H54 (cell line): ENCODE measurements at places on chromosomes 1 and 21.
A peak's percentile ranks its signal among the peaks of the same experiment; 100 is the strongest.

- DNase-seq, result no peak
Observed at GRCh38 chr1:222641269-222641948, 23.5 kb downstream of the MIA3 start.

DNA sequence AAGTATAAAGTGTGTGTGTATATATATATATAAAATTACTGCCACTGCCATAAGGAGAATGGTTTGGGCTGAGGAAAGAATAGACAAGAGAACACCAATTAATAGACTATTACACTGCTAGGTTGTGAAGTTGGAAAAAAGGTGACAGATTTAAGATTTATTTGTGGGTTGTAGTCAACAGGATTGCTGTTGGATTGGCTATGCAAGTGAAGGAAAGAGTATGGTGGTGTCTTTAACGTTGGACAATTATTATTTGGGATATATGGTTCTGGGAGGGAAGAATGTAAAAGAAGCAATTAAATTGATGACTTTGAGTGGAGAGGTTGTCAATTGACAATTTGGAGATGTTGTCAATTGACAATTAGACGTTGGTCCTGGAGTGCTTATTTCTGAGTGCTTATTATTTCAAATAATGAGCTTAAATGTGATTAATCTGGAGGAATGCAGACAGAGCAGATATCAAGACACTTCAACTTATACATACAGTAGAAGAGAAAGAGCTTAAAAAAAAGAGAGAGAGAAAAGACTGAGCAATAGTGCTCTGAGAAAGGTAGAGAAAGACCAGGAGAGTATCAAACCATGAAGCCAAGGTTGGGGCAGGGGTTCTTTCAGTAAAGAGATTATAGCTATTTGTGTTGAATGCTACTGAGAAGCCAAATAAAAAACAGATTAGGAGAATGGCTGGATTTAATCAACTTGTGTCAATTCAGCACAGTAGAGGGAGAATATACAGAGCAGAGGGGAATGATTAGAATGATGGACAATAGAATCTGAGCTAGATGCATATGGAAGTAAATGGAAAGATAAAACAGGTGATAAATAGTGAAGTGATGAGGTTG lies 9.7 kb downstream of the PTGS2 start:
- no peak for DNase-seq

- DNase-seq, result no peak
Observed at GRCh38 chr1:53069663-53070327, 7.8 kb downstream of the PODN start.

GRCh38 chr1:203914292-203914691 lies 52.9 kb downstream of the SNRPE start:
- no peak for DNase-seq

- DNase-seq, result no peak
Observed at GRCh38 chr1:58620259-58620658, 43.2 kb upstream of the TACSTD2 start.

DNA sequence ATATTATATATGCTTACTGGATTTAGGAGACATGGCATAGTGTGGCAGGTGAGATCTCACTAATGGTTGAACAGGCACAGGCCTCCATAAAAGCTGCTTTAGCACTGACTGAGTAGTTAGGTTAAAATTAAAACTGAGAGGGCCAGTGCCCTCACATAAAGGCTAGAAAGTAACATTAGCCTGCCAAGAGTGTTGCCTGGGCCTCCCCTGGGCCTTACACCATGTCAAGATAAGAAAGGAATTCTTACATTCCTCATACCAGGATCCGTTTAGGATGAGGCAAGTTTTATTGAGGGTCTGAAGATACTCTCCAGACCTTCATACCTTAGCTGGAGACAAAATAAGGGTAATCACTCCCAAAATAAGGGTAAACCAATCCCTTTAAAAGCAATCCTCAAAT lies 1011.8 kb downstream of the PLA2G4A start:
- DNase-seq, result no peak

- no peak for DNase-seq
Observed at GRCh38 chr21:16473988-16474387, 744.2 kb downstream of the USP25 start.

GRCh38 chr1:21012937-21013336 lies 163.8 kb downstream of the EIF4G3 start:
- DNase-seq, result no peak

- no peak for DNase-seq
Observed at GRCh38 chr1:158933621-158934020, 2.3 kb downstream of the PYHIN1 start.

GRCh38 chr1:213055767-213056166 lies 4.7 kb downstream of the RPS6KC1 start:
- no peak for DNase-seq

- no peak for DNase-seq
Observed at GRCh38 chr1:209076688-209077087, 506.8 kb upstream of the CAMK1G start.

DNA sequence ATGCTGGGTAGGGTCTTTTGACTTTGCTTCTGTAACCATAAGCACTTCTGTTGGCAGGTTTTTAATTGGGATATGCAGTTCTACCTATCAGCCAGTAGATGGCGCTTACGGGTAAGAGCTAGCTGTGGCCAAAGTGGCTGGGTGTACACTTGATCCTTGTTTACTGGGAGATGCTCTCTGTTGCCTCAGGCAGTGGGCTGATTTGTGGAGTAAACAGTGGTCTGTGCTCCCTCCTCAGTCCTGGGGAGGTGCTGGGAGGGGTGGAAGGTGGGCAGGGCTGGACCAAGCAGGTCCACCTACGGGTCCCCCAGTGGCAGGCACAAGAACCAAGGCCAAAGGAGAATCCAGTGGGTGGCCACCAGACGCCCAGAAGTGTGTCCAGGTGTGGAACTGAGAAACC lies 43.4 kb downstream of the RALGPS2 start:
- no peak for DNase-seq

DNA sequence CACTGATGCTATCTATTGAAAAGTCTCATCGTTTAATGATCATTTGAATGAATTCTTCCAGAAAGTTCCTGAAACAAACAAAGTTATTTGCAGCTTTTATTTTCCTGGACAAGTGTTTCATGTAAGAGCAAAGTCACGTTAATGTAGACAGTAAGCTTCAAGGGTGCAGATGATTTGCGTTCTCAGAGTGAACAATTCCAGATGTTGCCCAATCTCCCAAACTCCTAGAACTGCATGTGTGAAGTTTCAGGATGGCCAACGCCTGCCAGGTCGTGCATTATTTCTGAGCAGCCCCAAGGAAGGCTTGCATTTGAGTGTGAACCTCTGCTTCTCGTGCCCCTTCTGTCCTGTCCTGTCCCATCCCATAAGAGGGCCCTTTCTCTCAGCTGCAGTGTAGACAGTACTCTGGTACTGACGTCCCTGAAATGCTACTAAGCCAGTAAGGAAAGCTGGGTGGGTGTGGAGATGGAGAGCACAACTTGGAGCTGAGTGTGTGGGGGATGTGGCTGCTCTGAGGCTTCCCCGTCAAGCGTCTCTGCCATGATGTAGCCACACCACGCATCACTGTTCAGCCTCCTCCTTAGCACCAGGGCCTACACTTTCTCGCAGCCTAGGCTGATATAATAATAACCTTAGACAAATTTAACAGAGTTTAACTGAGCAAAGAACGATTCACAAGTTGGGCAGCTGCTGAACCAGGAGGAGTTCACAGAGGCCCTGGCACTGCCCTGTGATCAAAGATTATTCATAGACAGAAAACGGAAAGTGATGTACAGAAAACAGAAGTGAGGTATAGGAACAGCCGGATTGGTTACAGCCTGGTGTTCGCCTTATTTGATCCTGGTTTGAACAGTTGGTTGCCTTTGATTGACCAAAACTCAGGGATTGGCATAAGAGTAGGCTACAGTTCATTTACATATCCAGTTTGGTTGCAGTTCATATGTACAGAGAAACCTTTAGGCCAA lies 50.4 kb downstream of the RHOU start:
- no peak for DNase-seq

DNA sequence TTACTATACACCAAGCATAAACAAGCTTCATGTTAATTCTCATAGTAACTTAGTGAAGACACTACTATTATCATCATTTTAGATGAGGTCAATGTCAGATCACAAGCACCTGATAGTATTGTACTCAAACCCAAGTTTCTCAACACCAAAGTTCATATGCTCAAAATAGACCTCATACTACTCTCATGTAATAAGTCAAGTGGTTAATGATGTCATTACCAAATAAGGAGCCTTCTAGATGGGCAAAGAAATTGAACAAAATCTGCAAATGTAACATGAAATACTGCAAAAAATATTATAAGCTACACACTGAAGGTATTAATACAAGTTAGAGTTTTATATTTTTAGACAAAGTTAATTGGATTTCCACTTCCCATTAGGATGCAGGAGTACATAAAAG lies 144.0 kb upstream of the CHRM3 start:
- no peak for DNase-seq

DNA sequence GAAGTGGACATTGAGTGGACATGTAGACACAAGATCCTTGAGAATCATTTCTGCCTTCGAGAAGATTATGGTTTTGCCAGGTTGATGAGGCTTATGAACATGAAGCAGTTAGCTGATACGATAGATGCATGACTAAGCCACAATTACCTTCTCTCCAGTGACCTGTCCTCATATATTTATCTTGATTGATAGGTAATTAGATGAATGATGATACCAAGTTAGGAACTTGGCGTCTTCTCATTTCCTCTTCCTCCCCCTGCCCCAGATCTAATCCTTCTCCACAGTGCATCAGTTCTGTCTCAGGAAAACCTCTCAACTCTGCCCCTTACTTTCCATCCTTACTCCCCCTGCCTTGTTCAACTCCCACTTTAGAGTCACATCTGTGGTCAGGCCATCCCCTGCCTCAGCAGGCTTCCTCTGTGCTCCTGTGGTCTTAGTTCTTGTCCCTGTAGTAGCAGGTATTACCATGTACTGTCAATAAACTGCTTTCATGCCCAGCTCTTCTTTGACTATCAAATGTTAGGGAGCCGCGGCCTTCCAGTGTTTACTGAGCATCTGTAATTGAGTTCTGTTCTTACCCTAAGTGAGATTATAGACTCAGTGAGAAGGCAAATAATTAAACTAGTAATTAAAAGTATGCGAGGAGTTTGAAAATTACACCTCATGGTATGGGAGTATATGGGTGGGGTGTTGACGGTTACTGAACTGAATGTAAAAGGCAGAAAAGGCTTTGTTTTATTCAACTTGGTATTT lies 5.1 kb downstream of the ST6GALNAC3 start:
- DNase-seq, result no peak

DNA sequence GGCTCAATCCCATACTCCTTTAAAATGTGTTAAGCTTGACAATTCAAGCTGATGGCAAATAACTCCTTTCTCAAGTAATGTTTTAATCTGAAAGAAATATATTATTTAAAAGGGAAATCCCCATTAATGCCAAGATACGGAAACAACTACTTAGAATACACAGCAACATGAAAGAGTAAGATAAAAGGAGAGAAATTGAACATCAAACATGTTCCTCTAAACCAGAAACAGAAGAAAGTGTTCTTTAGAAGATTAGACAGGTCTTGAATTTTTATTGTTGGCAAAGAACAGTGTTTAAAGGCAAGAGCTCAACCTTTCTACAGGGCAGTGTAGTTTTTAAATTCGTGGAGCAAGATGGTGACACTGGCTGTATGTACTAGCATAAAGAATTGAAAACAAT lies 105.8 kb upstream of the NRIP1 start:
- DNase-seq, result no peak

DNA sequence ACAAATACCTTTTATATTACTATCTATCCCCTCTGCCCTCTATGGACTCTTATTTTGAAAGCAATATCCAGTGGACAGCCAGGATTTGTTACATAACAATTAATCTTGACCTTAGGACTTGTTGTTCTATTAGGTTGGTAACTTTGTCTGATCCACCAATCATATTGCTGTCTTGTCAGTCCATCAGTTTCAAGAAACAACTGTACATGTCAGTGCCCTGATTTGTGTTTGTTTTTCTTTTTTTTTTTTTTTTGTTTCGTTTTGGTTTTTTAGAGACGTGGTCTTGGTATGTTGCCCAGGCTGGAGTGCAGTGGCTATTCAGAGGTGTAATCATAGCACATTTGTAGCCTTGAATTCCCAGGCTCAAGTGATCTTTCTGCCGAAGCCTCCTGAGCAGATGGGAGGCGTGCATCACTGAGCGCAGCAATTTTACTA lies 1.5 kb upstream of the SCP2 start:
- DNase-seq, result no peak

GRCh38 chr21:32282992-32283391 lies 4.1 kb upstream of the MIS18A start:
- no peak for DNase-seq

DNA sequence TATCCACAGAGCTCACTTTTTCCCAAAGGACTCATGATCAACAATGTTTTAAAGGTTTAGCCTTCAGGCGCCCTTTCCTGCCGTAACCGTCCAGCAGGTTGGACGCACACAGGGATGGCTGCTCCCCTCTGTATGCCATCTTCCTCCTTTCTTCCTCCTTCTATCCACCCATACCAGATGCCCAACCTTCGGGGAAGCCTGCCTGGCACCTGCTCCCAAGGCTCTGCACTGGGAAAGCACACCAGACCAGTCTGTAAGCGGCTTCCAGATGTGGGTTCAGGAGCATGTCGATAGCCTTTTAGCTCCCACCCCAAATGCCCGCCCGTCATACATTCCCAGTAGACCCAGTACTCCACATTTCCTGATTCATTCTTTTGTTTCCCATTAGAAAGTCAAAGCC lies 52.9 kb downstream of the STUM start:
- DNase-seq, result no peak

DNA sequence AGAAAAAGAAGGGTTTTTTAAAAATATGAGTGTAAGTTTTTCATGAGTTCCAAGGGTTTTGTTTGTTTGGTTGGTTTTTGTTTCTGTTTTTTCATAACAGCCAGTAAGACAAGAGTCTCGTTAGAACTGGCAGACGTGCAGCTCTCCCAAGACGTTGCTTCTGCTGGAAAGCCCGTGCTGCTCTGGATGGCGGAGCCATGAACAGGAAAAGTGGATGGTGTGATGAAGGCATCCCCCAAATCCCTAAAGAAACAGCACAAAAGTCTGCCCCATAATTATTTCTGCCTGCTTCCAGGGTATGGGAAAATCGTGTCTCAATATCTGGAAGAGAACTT lies 157.9 kb upstream of the BACE2 start:
- DNase-seq, result no peak

DNA sequence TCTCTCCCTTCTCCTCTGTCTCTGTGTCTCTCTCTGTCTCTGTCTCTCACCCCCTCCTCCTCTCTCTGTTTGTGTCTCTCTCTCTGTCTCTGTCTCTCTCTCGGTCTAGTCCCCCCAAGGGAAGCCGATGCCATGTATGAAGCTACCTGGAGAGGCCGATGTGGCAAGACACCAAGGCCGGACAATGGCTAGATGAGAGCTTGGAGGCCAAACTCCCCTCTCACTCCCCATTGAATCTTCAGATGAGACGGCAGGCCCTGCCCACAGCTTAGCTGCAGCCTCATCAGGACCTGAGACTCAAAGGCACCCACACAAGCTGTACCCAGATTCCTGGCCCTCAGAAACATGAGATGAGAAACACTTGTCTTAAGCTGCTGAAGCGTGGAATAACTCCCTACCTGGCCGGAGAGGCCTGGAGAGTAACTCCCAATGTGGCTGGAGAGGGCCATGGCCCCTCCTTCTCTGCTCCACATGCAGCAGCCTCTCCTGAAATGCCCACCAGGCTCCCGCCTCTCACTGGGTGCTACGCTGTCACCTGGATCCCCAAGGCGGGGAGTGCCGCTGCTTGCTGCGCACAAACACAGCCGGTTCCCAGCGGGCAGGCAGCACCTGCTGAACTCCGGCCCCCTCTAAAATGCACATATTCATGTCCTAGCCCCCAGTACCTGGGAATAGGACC lies 7.8 kb upstream of the ACTRT2 start:
- DNase-seq, result no peak

- DNase-seq, result no peak
Observed at GRCh38 chr1:41611068-41611931, 126.8 kb upstream of the EDN2 start.

- DNase-seq, result peak; percentile 84
Observed at GRCh38 chr1:156926175-156926574, 5.7 kb downstream of the LRRC71 start.

- DNase-seq, result no peak
Observed at GRCh38 chr1:45557422-45557944, 6.9 kb downstream of the AKR1A1 start.
